ENCODE measurements at places on chromosomes 13 and 19. TPM values are rescaled to one million over a fixed set of nuclear protein-coding genes. Genes with fewer than 3 reads are reported as not detected.
A peak's percentile ranks its signal among the peaks of the same experiment; 100 is the strongest.

- DNase-seq = no peak
These were observed 204.0 kb upstream of the GPR12 start for GRCh38 chr13:26964278-26965250.

DNA sequence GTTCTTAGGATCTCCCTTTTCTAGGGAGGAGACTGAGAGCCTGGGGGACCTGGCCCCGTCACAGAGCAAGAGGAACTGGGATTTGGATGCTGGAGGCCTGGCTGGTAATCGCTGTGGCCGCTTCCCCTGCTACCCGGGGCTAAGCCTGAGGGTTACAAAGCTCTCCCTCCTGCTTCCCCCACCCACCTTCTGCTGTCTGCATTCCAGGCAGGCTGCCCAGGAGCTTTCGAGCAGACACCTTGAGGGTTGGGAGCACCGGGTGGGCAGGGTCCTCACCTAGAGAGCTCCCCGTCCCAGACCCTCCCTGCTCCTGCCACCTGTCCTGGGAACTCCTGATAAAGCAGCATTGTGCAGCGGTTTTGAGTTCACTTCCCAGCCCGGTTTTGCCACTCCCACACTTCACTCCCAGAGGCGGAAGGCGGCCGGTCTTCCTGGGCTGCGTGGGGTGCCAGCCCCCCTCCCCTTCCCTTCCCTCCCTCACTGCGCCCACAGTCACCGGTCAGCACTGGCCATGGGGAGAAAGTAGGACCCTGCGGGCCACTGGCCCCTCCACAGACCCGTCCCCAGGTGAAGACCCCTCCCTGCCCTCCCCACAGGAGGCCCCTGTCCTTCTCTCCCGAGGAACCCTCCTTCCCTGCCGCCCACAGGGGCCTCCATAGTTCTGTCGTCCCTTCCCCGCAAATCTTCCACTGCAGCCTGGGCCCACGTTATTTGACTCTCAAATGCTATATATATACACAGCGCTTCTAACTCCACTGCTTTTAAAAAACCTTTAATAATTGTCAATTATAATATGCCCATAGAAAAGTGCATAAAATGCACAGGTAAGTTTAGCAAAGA, 8.1 kb downstream of the PAK4 start:
- no peak for DNase-seq

DNA sequence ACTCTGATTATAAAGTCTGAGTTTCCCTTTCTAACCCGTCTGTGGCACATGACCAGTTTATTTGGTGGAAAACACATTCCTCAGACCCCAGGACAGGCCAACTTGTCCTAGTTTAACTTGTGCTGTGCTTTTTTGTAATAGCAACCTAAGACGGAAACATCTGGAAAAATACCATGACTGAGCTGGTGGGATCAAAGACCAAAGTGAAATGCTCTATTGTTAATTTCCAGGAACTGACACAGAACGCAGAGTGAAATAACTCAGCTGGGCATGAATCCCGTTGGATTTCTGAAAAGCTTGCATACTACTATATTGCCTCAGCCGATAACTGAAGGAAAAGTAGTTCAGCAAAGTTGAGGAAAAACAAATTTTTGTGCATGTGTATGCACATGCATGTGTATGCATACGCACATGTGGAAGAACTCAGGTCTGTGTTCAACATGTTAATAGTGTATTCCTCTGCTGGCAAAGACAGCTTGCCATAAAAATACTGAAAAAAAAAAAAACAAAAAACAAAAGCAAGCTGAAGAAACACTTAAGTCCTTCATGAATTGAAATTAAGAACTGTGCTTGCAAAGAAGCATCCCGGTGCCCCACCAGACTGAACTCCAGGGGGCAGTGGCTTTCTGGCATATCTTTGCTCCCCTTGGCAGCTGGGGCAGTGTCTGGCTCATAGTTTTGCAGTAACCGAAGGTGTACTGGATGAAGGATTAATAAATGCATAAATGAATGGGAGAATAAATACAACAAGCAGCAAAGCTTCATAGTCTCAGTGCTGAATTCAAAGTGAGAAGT, 187.8 kb downstream of the LHFPL6 start:
- peak; percentile 55 for DNase-seq

DNA sequence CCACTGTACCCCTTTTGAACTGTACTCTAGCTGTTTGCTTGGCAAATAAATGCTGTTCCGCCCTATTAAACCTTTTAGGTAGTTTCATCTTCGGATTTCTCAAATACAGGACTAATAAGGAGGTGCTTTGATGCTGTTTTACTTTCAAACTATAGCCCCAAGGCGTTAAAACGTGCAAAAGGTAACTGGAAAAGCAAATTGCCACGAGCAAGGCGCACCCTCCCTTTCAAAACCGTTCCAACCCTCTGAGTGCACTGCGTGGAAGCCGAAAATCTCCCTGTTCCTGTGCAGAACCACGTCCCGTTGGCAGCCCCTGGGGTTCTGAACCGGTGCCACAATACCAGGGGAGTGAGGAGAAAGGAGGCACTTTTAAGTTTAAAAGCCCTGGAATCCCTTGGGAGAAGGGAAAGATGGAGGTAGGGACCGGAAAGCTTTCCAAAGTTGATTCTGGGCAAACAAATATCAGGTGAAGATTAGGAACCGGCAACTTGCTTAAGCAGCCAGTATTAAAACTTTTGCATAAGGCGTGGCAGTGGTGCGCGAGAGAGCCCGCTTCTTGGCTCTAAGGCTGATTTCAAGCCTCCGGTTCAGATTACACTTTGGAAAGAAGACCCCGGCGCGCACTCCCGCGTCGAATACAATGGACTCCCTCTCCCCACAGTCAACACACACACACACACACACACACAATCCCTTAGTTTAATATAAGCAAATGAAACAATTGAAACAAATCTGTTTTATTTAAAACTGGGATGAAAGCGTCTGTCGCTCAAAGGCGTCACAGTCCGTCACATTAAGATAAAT, 9.5 kb downstream of the POU4F1 start:
- DNase-seq = no peak

Gene ZNF577
- 2.1 TPM for total RNA-seq

Measured in HFFc6 (cell line).